Fibroblast of lung (primary cell): ENCODE measurements at places on chromosomes 2 and 18. TPM values are rescaled to one million over a fixed set of nuclear protein-coding genes. Genes with fewer than 3 reads are reported as not detected.

- H3K27me3 ChIP-seq: no peaks in the 10 kb centered on the region
- peaks cover 7% of the 10 kb centered on the region for H3K4me1 ChIP-seq
- peaks cover 20% of the 10 kb centered on the region for H3K36me3 ChIP-seq
These were observed 109.6 kb upstream of the EML6 start for GRCh38 chr2:54613794-54614257.

DNA sequence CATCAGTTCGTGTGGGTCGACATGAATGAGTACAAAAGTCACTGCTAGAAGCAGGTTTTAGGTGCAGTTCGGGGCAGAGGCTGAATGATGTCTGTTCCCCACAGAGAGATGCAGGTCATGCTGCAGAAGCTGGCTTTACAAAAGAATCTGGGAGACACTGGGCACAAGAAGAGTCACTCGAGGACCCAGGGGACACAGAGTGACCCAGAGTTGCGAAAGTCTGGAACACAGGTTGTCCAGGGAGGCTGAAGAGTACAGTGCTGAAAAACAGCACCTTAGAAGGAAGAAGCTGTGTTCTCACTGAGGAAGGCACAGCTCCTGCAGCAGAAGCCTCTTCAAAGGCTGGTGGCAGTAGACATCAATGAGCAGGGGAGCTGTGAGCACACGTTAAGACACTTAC, 14.8 kb downstream of the CACNB4 start:
- no peak overlapping the region for H3K4me3 ChIP-seq
- H3K36me3 ChIP-seq: no peaks in the 10 kb centered on the region
- no peak for DNase-seq
- no peaks in the 10 kb centered on the region for H3K27me3 ChIP-seq
- H3K27ac ChIP-seq: no peak overlapping the region

ANKRD29 gene
- total RNA-seq: 4.1 and 6.9 TPM in 2 replicates

PHLPP1 gene
- 4.4 and 5.0 TPM in 2 replicates for total RNA-seq

RAX gene
- total RNA-seq: not detected in 2 replicates

TUBA4B gene
- not detected in 2 replicates for total RNA-seq

LIPG gene
- 0.50 and 1.0 TPM in 2 replicates for total RNA-seq

C1GALT1C1L gene
- total RNA-seq: 0.33 and 0.51 TPM in 2 replicates
